GM23338 (cell line): ENCODE measurements at places on chromosomes 1 and 21. TPM values are rescaled to one million over a fixed set of nuclear protein-coding genes. Genes with fewer than 3 reads are reported as not detected.

DNA sequence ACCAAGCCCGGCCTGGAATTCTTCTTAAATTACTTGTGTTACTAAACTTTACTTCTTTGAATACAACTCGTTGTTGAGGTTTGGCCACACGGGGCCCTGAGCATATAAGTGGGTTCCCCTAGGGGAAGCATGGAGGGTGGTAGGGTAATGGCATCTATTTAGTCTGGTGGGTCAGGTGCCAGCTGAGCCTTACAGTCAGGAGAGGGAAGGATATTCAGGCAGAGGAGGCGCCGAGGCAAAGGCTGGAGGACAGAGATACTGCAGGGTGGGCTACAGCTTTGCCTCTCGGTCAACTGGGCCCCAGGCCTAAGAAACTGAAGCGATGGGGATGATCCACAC, 424 bp upstream of the NECAP2 start:
- peaks cover 10% of the 10 kb centered on the region; the same call in 1 of the 2 replicates for H3K27me3 ChIP-seq
- H3K4me3 ChIP-seq = peak overlapping the region; percentile 95
- no peaks in the 10 kb centered on the region; the same call in 1 of the 2 replicates for H3K4me1 ChIP-seq
- peak; percentile 75 for DNase-seq
- H3K27ac ChIP-seq = 0 out of 2 replicates have a peak overlapping the region, but pooled peaks have one; percentile 16

DNA sequence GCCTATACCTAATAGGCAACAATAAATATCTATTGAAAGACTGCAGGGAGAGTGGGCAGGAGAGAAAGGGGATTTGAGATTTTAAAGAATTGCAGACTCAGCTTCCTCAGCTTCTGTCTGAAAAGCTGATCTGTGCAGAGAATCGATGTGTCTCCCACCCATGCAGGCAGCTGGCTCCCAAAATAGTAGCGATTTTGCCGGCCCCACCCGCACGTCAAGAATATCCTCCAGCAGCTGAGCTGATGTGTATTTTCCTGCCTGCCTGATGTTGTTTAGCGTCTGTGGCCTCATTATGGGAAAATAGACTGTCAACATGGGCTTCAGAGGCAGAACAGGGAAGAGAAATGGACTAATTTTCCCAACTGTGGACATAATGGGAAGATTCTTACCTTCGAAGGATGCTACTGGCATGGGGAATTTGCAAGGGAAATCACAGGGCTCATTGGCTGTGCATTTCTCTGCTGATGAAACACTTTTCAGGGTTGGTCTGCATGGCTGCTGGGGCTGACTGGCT, 699.8 kb downstream of the PTPRU start:
- H3K4me3 ChIP-seq = no peak overlapping the region
- peaks cover 13% of the 10 kb centered on the region; the same call in 1 of the 2 replicates for H3K4me1 ChIP-seq
- no peaks in the 10 kb centered on the region for H3K27me3 ChIP-seq
- DNase-seq = no peak
- H3K36me3 ChIP-seq = no peaks in the 10 kb centered on the region

Gene CA6
- total RNA-seq = not detected in 2 replicates

Gene LCE2A
- not detected in 2 replicates for total RNA-seq

Gene TAS1R1
- not detected in 2 replicates for total RNA-seq

GRCh38 chr1:54337928-54338327, 68.3 kb downstream of the SSBP3 start:
- no peak for DNase-seq
- peak overlapping the region; percentile 59; the same call in 1 of the 2 replicates for H3K27ac ChIP-seq
- no peaks in the 10 kb centered on the region for H3K27me3 ChIP-seq
- no peaks in the 10 kb centered on the region for H3K36me3 ChIP-seq
- H3K4me3 ChIP-seq = no peak overlapping the region

Gene KPRP
- not detected in 2 replicates for total RNA-seq

- H3K27ac ChIP-seq = no peak overlapping the region
- no peak for DNase-seq
- H3K4me3 ChIP-seq = no peak overlapping the region
- peaks cover 7% of the 10 kb centered on the region for H3K4me1 ChIP-seq
Observed at GRCh38 chr1:229205854-229206253, 65.1 kb upstream of the RAB4A start.

DNA sequence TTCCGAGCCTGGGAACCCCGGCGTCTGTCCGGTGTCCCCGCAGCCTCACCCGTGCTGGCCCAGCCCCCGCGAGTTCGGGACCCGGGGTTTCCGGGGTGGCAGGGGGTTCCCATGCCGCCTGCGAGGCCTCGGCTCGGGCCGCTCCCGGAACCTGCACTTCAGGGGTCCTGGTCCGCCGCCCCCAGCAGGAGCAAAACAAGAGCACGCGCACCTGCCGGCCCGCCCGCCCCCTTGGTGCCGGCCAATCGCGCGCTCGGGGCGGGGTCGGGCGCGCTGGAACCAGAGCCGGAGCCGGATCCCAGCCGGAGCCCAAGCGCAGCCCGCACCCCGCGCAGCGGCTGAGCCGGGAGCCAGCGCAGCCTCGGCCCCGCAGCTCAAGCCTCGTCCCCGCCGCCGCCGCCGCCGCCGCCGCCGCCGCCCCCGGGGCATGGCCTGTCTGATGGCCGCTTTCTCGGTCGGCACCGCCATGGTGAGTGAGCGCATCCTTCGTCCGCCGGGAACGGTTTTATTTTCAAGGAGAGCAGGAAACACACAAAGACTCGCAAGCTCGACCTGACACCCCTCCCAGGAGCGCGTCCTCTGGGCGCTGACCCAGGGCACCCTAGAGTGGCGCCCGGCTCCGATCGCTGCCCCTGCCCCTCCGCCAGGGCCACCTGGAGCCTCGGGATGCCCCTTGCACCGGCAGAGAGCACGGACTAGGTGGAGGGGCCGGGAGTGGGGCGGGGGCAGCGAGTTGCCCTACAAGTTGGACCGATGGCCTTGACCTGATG, at the start of gene ABCG1:
Gene ABCG1 (plus strand): TSS at position 305 of the 770 bp plus-strand sequence. CDS start 123 bp downstream, at position 428.
- peaks cover 37% of the 10 kb centered on the region for H3K27me3 ChIP-seq
- peak within 1 kb of the TSS; percentile 85 for H3K4me3 ChIP-seq
- H3K27ac ChIP-seq = no peak within 1 kb of the TSS
- peaks cover 9% of the 10 kb centered on the region for H3K4me1 ChIP-seq
- peak; percentile 87 for DNase-seq
